ENCODE measurements at places on chromosomes 7 and 10.

DNA sequence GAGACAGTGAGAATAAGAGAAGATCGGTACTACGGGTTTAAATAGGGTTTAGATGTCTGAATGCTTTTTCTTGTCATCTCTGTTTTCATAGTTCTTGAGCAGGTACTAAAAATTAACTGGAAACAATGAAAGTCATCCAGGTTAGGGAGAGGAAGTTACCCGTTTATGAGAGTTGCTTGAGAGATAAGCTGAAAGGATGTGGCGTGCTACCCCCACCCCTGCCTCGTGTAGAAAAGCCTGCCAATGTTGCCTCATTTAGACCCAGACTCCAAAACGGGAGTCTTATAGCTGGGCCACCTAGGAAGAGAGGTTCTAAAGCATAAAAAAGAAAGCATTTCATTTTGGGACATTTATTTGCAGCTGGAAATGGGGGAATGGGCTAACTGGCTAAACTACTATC is 10.2 kb downstream of the AKR1C4 start:
- no peak for DNase-seq

- DNase-seq, result no peak
Measured at GRCh38 chr7:81447351-81447952, 322.4 kb downstream of the HGF start.

GRCh38 chr7:64885520-64886240 is 17.4 kb upstream of the ZNF273 start:
- DNase-seq, result no peak

GRCh38 chr10:86613905-86614304 is 40.4 kb upstream of the OPN4 start:
- no peak for DNase-seq

DNA sequence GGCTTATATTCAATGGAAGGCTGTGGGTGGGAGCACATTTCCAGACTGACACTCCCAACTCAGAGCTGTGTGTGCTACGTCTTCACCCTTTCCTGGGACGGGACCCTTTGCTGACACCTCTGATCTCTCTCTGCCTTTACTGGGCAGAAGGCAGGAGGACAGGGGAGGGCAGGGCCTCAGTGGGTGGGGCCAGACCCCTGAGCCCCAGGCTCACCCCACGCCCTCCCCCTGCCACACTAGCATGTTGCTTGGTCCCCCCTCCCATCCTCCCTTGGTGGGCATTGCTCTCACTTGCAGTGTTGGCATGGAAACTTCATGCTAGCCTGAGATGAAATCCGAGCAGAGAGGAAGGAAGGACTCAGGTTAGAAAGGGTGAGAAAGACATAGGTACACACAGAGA is 18.4 kb downstream of the TMEM273 start:
- DNase-seq, result no peak

DNA sequence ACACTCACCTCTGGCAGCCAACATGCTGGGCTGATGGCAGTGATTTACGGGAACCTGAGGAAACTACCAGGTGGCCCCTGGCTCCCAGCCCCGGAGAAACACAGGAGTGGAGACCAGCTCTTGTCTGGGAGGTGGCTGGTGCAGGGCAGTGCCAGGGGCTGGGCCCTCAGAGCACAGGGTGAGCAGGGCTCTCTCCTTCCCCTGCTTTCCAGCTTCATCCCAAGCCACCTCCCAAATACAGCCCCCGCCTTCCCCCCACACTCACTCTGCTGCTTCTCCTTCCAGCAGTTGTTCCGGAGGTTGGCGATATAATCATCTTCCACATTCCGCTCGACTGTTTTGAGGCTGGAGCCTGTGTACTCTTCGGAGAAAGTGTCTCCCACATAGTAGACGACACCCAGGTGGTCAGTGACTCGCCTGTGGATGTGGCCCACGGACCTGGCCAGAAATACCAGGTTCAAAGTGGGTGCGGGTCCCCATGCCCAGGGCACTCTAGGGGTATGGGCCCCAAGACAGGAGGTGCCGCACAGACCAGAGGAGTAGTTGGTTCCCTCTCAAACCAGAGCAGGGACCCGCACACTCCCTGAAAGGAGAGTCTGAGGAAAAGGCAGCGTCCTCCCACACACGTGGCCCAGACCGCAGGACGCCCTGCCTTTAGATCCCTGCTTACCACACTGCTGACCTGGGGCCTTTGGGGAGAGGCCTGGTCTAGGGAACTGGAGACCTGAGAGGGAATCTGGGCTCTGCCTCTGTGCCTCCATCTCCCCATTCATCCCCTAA is 18.3 kb downstream of the DNAJB12 start:
- DNase-seq, result no peak

DNA sequence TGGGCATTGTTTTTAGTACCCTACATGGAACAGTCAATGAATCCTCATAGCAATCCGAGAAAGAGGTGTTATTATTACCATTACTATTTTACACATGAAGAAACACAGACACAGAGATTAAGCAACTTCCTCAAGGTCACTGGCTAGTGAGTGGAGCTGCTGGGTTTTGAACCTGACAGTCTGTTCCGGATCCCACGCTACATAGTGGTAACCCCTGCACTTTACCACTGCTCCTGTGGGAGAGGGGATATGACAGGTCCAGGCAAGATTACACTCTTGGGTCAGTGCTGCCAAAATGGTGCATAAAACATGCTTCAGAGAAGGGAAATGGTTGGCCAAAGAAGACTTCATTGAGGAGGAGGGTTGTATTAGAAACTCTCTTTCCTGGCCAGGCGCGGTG is 185.7 kb downstream of the XPNPEP1 start:
- no peak for DNase-seq

DNA sequence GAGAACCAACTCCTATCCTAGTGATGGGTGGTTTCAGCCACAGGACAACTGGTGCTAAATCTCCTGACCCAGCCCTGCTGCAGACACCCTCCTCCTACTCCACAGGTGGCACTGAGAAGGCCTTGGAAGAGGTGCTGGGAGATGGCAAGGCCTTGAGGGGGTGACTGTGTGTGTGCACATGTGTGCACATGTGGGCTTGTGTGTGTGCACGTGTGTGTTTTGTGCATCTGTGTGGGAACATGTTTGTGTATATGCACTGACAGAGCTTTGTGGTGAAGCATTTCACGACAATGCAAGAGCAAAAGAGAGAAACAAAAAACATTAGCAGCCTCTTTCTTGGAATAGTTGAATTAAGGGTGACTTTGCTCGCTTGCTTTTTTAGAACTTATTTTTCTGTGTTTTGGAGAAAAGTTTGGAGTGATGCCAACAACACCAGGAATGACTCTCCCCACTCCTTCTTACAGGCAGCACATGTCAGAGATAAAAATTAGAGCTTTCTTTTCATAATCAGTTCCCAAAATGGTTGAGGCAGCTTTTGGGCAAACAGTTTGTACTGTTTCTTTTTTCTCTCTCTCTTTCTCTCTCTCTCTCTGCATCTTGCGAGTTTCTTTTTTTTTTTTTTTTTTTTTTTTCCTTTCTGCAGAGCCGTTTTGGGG is 69.5 kb downstream of the SEC61G start:
- DNase-seq, result no peak

- no peak for DNase-seq
Measured at GRCh38 chr10:18196806-18197550, 56.8 kb downstream of the CACNB2 start.

DNA sequence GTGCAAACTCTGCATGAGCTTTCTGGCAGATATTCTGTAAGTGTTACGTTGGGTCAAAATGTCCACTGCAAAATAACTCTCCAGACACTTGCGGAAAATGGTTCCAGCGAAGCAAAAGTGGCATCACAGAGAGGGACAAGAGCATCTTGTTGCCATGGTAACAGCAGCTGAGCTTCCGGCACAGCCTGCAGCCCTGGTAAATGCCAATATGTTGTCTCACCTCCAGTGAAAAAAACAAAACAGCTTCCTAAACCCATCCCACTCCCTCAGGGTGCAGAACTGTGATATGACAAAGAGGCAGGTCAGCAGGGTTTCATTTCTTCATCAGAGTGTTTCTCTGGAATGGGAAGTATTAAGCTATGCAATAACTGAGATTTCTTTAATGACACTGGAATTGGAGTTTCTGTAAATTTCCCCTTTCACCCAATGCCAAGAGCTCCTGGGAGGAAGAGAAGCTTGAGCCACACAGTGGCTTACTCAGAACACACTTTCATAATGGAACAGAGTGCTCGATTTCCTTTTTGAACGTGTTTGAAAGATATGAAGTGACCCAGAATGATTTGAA is 65.6 kb downstream of the FOXI2 start:
- DNase-seq, result no peak

DNA sequence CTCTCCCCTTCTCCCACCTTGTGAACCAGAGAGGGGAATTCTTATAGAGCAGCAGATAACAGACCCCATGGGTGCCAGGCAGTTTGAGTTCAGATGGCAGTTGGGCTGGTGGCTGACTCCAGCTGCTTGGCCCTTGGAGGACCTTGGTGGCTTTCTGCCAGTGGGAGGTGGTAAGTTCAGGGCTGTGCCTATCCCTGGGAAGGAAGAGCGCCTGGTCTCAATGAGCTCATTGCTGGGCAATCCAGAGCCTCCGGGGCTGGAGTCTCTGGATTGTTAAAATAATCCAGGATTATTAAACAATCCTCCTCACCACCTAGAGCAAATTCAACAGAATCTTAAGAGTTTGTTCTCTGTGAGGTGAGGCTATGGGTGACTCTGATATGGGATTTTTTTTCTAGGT is 105.2 kb downstream of the FANK1 start:
- no peak for DNase-seq

DNA sequence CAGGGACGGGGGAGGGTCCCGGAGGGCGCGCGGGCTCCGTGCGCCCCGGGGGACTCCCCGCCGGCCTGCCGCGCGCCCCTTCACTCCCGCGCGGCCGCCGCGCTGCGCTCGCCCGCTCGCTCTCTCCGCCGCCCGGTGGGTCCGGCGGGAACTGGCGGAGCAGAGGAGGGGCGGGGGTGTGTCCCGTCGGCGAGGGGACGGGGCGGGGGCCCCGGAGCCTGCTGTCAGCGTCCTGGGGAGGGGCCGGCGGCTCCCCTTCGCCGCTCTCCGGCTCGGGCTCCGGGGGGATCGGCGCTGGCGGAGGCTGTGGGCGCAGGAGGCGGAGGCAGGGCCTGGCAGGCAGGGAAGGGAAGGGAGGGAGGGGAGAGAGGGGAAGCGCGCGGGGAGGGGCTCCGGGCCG is at the start of gene SH3PXD2A:
SH3PXD2A (minus strand) TSS at position 153 of the 400 bp plus-strand sequence. CDS start 310 bp downstream, outside the sequence.
- no peak for DNase-seq
